Effector CD8-positive, alpha-beta T cell (primary cell): ENCODE measurements at places on chromosomes 7 and 10.

DNA sequence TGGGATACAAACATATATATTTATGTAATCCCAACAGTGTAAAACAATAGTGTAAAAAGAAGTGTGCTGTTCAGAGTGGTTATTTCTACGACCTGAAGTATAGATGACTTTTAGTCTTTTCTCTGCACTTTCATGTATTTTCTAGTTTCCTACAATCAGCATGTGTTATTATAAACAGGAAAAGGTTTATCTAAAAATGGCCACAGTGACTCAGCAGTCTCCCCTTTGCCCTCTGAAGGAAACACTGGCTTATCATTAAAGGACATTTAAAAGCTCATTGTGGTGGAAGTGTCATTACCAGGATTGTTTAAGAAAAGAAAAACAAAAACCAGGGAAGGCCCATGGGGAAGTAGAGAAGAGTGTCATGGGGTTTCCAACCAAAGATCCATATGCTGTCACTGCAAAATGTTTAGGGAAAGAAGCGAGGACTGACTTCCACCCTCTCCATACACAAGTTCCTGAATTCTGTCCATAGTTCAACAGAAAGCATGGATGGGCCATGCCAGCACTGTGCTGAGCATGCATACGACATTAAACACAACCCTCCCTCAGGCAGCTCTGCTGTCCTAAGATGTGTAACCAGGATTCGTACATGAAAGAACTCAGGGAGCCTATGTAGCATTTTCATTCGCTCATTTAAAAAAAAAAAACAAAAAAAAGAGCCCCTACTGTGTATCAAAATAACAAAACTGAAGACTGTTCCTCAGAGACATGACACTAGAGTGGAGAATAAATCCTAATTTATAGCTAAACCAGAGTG lies 10.2 kb downstream of the CYREN start:
- DNase-seq = no peak

- DNase-seq = no peak
Observed at GRCh38 chr7:84216472-84216871, 21.9 kb upstream of the SEMA3A start.

- no peak for DNase-seq
Observed at GRCh38 chr7:139773371-139773770, 4.4 kb downstream of the HIPK2 start.

DNA sequence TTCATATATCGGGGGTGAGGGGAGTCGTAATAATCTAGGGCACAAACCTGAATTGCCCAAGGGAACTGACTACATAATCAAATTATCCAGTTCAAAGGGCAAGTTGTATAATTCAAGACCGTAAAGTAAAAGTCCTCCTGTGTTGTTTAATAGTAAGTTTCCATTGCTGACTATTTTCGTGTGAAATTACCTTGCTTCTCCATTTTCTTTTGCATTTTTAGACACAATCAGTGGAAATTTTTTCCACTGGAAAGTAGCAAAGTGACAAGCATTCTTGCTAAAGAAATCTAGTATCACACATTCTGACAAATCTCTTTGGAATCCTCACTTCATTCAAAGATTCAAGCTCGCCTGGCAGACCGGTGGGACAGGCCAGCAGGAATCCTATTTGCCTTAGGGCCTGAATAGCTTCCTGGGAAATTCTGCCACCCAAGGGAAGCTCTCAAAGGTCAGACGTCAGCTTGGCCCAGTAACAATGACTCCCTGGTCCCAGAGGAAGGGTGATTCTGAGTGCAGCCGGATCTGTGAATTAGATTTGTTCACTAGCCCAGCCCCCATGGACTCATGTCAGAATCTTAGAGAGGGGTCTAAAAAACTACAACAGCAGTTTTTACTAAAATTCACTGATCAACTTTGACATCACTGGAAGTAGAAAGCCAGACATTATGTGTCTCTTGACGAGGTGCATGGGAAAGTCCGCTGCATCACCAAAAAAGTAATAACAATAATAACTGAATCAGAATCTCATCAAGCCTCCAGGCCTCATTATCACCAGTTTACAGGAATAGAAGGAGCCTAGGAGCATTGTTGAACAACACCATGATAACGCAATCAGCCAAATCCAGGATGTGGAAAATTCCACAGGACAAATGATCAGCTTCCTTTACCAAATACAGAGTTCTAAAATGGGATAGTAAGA lies 161.0 kb downstream of the SKIDA1 start:
- DNase-seq = no peak

DNA sequence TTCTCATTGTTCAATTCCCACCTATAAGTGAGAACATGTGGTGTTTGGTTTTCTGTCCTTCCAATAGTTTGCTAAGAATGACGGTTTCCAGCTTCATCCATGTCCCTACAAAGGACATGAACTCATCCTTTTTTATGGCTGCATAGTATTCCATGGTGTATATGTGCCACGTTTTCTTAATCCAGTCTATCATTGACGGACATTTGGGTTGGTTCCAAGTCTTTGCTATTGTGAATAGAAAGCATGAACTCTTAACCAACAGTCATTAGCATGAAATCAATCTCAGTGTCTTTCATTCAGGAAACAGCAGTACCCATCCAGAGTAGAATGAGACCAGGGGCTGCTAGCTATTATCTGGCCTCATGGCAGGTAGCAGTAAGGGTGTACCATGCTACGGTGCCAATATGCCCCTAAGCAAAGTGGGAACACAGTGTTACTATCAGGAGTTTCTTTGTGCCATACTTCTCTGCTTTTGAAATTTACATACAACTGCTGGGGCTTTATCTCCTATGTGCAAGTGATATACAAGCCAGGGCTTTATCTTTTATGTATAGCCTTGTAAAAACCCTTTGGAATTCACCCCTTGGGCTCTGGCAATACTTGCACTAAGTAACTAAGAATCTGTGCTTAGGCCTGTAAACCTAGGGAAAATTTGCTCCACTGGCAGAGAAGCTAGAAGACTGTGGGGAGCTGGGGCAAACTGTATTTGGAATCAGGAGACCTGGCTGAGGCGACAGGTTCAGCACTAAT lies 5.4 kb downstream of the PON2 start:
- no peak for DNase-seq

GRCh38 chr10:129921801-129922597 lies 42.1 kb downstream of the EBF3 start:
- DNase-seq = no peak

GRCh38 chr10:90112681-90113080 lies 411.3 kb downstream of the KIF20B start:
- DNase-seq = no peak

- no peak for DNase-seq
Observed at GRCh38 chr10:48474765-48475365, 130.0 kb downstream of the ARHGAP22 start.

- DNase-seq = peak; percentile 28
Observed at GRCh38 chr10:132961787-132962622, 19.6 kb upstream of the CFAP46 start.
